ENCODE measurements at places on chromosomes 6 and 20. TPM values are rescaled to one million over a fixed set of nuclear protein-coding genes. Genes with fewer than 3 reads are reported as not detected.

C20orf202 gene
- not detected for total RNA-seq

DNA sequence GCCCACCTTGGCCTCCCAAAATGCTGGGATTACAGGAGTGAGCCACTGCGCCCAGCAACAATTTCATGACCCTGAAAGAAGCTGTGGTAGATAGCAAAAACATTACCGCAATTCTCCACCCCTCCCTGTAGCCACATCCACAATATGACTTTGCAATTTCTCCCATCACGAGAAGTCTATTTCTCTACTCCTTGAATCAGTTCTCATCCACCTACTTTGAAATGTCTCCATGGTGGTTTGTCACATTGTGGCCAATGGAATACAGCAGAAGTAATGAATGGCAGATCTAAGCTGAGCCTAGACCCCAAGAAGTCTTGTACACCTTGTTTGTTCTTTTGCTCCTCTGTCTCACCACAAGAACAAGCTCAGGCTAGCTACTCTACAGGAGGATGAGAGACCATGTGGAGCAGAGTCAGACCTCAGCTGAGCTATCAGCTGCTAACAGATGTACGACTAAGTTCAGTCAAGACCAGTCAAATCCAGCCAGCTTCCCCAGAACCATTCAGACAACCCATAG, 6.3 kb downstream of the OXT start:
- H3K4me3 ChIP-seq = no peak overlapping the region
- no peak for DNase-seq
- H3K4me1 ChIP-seq = peaks cover 18% of the 10 kb centered on the region
- no peaks in the 10 kb centered on the region for H3K36me3 ChIP-seq
- no peak overlapping the region for H3K27ac ChIP-seq

DNA sequence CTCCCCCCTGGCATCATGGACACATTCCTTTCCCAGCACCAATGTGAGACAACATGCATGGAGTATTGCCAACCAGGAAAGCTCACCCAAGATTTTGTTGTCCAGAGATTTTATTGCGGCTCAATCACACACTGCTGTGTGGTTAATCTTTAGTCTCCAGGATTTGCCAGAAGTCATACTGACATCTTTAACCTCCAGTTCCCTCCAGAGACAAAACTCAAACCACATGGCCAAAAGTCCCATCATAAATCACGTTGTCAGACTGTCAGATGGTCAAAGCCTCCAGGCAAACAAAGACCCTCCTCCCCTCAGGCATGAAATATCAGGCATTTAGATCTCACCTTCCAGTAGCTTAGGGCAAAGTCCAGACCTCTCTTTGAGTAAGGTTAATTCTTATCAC, 97.3 kb upstream of the OPRM1 start:
- no peaks in the 10 kb centered on the region for H3K27me3 ChIP-seq
- H3K36me3 ChIP-seq = no peaks in the 10 kb centered on the region
- no peak overlapping the region for H3K4me3 ChIP-seq
- no peak overlapping the region for H3K27ac ChIP-seq
- no peak for DNase-seq

DNA sequence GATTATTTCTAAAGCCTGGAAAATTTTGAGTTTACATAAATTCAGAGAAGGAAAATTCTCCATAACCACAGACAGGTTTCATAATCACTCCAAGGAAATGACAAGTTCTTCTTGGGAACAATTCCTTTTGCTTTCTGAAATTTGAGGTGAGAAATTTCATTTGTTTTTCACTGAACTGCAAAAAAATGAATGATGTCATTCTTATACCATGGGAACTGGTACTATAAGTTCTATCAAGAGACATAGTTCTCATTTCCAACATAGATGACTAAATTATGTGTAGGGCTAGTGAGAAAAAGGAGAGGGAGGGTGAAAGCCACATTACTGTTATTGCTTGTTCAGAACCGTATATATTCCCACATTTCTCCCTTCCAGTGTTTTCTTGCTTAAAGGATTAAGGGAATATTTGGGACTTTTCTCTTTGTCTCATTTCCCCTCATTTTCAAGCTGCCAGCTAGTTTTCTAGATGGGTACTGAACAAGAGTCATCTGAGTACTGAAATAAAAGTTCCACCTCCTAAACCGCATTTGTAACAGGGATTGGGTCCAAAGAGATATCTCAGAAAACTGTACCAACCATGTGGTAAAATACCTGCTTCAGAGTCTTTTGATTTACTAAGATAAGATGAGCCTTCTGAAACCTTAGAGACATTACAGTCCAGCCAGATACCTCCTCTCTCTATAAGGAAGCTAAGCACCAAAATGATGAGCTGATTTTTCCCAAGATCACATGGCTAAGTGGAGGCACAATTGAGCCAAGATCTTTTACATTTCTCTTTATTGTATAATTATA, 144.3 kb upstream of the PRDM1 start:
- H3K4me1 ChIP-seq = no peaks in the 10 kb centered on the region
- no peak overlapping the region for H3K27ac ChIP-seq
- DNase-seq = no peak
- no peaks in the 10 kb centered on the region for H3K27me3 ChIP-seq
- H3K36me3 ChIP-seq = no peaks in the 10 kb centered on the region

Data from thoracic aorta (tissue), 2 donors.